Epithelial cell of esophagus (primary cell): ENCODE measurements at places on chromosomes 4 and X.

- no peak for DNase-seq
Measured at GRCh38 chr4:174928174-174928573, 10.0 kb downstream of the ADAM29 start.

DNA sequence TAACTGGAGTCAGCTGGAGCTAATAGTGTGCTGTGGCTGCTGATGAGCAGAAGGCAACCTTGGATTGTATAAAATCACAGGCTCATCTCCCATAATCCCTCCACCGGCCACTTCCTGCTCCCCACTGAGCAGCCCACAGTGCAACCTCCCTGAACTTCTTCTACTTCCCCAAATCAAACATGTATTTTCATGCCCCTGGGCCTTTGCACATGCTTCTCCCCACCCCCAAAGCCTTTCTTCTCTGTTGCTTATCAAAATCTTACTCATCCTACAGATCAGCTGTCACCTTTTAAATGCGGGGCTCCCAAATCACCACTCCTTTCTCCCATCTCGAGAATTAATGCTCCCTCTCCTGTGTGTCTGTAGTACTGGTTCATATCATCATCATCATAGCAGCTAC is 35.8 kb downstream of the RHOH start:
- DNase-seq = no peak

DNA sequence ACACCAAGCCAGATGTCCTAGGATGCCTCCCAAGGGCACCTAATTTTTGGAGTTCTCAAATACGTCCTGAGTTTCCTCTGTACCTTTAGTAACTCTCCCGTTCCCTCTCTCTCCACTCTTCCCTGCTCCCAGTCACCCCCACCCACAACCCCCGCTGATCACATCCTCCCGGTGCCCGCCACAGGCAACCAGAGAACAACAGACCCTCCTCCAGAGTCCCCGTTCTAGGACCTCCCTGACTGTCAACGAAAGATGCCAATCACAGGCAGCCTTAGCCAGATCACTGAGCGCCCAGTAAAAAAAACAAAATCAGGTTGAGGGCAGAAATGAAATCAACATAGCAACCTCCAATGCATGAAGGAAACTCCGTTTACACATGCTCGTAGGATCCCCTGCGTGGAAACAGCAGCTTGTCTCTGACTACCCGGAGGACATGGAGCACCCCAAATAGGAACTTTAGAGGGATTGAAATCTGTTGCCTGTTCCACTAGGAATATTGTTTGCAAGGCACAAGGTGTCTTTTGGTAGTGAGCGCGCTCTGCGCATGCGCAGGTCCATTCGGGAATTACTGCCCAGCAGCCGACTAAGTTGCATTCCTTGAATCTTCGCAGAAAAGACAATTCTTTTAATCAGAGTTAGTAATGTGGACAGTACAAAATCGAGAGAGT is at the start of gene GABRB1:
GABRB1 (plus strand) TSS at position 557 of the 668 bp plus-strand sequence.
- DNase-seq = peak; percentile 58

DNA sequence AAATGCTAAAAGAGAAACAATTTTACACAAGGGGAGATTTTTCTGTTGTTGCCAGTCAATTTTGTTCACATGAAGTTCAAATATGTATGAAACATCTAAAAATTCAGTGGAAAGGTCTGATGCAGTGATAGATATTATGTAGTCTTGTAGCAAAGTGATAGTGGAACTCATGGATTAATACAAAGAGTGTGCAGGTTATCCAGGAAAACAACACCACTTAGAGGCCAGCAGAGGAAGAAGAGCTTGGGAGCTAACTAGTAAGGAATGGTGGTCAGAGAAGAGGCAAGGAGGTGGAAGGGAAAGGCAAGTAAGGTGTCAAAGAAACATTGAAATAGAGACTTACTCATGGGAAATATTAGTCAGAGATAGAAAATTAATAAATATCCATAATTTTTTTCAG is 395.6 kb downstream of the MAPK10 start:
- DNase-seq = no peak

- no peak for DNase-seq
Measured at GRCh38 chr4:15413010-15413622, 14.7 kb upstream of the C1QTNF7 start.

DNA sequence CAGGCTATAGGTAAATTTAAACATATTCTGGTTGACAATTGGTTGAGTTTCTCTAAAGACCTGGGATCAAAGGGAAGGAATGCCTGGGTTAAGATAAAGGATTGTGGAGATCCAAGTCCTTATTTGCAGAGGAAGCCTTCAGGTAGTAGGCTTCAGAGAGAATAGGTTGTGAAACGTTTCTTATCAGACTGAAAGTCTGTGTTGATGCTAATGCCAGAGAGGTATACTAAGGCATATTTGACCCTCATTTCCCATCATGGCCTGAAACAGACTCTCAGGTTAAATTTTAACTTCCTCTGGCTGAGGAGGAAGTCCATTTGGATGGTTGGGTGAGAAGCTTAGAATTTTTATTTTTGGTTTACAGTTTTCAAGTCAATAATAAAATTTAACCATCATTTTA is 48.1 kb downstream of the UGT2A2 start:
- DNase-seq = no peak

GRCh38 chrX:153299855-153300254 is 21.7 kb downstream of the PNMA6F start:
- DNase-seq = no peak

GRCh38 chr4:57363346-57363745 is 253.2 kb upstream of the IGFBP7 start:
- DNase-seq = no peak

GRCh38 chr4:18209448-18209847 is 187.9 kb upstream of the LCORL start:
- DNase-seq = no peak

DNA sequence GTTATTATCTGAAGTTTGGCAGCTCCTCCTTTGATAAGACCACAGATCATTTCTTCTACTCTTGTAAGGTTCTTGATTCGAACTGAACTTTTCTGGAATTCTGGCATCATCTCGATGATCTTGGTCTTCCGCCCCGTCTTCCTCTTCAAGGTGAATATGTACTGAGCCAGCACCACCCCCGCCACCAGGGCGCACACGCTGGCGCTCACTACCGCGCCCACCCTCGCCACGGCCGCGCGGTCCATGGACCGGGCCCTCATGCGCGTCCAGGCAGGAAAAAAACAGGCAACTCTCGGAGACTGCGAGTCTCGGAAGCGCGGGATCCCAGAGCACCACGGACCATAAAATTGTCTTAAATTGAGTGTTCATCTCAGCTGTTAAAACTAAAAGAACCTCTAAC is 458.4 kb upstream of the NDST3 start:
- DNase-seq = no peak

GRCh38 chr4:68288393-68288740 is 42.9 kb upstream of the TMPRSS11B start:
- DNase-seq = no peak
